T-cell (primary cell): ENCODE measurements at places on chromosomes 1 and 21. TPM values are rescaled to one million over a fixed set of nuclear protein-coding genes. Genes with fewer than 3 reads are reported as not detected.

DNA sequence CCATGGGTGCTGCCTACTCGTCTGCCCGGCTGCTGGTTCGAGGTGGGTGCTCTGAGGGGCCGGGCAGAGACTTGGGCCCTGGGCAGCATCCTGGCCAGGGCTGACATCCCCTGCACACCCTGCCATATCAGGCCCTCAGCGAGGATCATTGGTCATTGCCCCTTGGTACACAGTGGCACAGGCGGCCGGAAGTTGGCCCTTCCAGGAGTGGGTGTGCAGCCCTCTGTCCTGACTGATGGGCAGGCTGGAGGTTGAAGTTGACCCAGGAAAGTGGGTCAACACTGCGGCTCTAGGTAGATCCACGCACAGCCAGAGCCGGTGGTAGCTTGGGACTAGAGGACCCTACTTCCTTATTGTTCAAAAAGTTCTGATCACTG lies 72.9 kb downstream of the TRIM11 start:
- H3K36me3 ChIP-seq = peaks cover 12% of the 10 kb centered on the region
- H3K4me3 ChIP-seq = no peak overlapping the region
- H3K27me3 ChIP-seq = no peaks in the 10 kb centered on the region
- no peak overlapping the region for H3K27ac ChIP-seq
- H3K4me1 ChIP-seq = no peaks in the 10 kb centered on the region

GRCh38 chr1:209710847-209711246 lies 6.2 kb downstream of the HSD11B1 start:
- H3K27me3 ChIP-seq = no peaks in the 10 kb centered on the region
- H3K4me1 ChIP-seq = no peaks in the 10 kb centered on the region
- H3K27ac ChIP-seq = no peak overlapping the region

TTC3 gene
- total RNA-seq = 141 TPM

DNA sequence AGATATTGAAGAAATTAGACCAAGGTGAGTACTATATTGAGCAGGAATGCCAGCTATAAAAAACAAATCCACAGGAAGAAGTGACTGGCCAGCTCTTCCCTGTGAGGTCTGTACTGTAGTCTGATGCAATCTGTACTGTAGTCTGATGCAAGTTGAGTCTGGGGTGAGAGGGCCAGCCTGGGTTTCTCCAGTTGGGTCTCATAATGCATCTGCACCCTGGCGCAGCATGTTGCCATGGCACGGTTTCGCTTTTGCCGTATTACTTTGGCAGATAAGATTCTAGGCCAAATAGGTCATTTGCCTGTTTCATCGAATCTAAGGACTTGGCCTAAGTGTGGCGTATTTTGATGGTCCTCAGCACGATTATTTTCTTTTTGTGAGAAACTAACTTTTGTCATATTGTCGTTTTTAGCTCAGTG lies 24.4 kb upstream of the PGD start:
- H3K36me3 ChIP-seq = peaks cover 31% of the 10 kb centered on the region
- no peaks in the 10 kb centered on the region for H3K27me3 ChIP-seq
- H3K4me1 ChIP-seq = no peaks in the 10 kb centered on the region
- no peak overlapping the region for H3K27ac ChIP-seq

GCSAML gene
- 0.85 TPM for total RNA-seq

OR2T35 gene
- not detected for total RNA-seq
